IMR-90 (cell line): ENCODE measurements at places on chromosomes 12 and 14.

GRCh38 chr12:52907092-52907810 lies 2.4 kb upstream of the KRT8 start:
- no peak for DNase-seq

DNA sequence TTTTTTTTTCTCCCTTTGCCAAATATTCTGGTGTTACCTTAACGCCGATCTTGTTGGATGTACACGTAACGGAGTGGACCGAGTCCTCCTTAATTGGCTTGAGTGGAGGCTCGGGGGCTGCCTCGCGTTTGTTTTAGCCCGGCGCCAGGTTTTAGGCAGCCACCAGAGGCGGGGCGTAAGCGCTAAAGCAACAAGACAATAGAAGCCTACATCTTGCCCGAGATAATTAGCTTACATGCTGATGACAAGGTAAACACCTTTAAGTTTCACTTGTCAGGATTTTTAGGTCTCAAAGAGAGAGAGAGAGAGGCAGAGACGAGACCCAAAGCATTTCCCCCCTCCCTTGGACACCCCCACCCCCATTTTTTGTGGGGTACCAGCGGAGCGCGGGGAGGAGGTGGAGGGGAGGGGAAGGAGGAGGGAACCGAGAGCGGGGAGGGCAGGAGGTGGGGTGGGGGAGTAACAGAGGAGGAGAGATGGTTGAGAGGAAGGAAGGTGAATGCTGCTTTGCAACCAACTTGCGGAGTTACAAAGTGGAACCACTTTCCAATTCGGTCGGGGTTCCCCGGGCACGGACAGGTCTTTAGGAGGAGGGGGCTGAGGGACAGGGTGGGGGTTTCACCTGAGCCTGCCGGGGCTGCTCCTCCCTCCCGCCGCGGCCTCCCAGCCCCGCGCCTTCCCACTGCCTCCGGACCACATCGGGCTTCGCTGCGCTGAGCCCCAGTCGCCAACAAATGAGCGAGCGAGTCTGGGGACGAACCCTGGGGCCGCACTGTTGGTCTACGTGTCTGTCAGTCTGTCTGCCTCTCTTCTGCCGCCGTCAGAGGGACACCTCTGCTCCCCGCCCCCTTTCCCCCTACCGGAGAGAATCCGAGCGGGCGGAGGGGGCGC lies at the start of gene NKX2-1:
Gene NKX2-1, minus strand, starts transcription at position 802 of the 891 bp plus-strand sequence. Its CDS starts 103 bp downstream, at position 699.
- DNase-seq: no peak

DNA sequence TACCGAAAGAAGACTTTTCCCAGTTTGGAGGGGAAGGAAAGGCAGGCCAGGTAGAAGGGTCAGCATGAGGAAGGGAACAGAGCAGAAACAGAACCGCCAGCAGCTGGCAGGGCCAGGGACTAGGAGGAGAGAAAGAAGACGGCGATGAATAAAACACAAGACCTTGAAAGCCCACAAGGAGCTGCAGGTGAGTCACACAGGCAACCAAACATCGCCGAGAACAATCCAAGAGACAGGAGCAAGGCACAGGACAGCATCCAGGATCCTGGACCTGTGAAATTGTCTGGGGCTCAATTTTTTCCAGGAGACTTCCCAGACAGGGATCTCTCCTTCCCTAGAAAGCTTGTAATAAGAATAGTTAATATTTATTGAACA lies 47.3 kb downstream of the NUAK1 start:
- no peak for DNase-seq

- no peak for DNase-seq
Measured at GRCh38 chr12:62361048-62361447, 100.8 kb downstream of the USP15 start.

DNA sequence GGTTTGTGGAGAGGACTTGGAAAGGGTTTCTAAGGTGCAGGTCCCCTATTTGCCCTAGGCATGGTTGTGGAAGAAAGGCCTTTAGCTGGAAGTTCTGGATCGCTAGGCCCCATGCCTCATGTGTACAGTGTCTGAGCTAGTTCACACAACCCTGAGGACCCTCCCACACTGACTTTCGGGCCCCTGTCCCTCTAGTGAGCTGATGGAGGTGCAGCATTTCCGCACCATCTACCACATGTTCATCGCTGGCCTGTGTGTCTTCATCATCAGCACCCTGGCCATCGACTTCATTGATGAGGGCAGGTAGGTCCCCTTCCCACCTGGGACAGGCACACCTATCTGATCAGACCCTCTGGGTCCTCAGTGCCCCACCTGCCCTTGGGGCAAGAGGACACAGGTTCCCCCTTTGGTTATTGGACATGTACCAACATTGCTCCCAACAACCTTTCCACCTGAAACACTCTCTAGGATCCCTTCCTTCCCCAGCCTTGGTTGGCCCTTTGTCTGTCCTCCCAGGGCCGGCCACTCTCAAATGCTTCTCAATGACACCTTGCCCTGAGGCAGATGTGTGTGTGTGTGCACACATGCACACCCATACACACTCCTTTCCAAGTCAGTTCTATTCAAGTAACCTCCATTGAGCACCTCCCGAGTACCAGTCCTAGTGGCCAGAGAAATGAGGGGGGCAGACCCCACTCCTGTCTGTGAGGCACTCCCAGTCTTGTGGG lies 2.6 kb downstream of the SOAT2 start:
- no peak for DNase-seq

DNA sequence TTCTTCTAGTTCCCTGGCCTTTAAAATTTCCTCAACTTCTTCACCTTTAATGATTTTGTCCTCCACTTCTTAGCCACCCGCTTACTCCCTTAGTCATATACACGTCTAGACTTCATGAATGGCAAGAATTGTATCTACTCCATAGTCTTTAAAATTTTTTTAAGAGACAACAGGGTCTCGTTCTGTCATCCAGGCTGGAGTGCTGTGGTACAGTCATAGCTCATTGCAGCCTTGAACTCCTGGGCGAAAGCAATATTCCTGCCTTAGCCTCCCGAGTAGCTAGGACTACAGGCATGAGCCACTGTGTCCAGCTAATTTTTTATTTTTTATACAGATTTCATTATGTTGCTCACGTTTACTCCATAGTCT lies 47.9 kb downstream of the BBS10 start:
- DNase-seq: no peak

- DNase-seq: no peak
Measured at GRCh38 chr12:112868459-112869041, 38.2 kb upstream of the OAS1 start.

- DNase-seq: peak; percentile 27
Measured at GRCh38 chr12:42326541-42327226, 717 bp downstream of the PPHLN1 start.

GRCh38 chr12:8493084-8493483 lies 20.2 kb upstream of the CLEC4D start:
- DNase-seq: no peak

GRCh38 chr12:68294251-68294650 lies 37.9 kb downstream of the MDM1 start:
- DNase-seq: no peak

GRCh38 chr12:111440152-111440551 lies 34.4 kb downstream of the SH2B3 start:
- DNase-seq: no peak

DNA sequence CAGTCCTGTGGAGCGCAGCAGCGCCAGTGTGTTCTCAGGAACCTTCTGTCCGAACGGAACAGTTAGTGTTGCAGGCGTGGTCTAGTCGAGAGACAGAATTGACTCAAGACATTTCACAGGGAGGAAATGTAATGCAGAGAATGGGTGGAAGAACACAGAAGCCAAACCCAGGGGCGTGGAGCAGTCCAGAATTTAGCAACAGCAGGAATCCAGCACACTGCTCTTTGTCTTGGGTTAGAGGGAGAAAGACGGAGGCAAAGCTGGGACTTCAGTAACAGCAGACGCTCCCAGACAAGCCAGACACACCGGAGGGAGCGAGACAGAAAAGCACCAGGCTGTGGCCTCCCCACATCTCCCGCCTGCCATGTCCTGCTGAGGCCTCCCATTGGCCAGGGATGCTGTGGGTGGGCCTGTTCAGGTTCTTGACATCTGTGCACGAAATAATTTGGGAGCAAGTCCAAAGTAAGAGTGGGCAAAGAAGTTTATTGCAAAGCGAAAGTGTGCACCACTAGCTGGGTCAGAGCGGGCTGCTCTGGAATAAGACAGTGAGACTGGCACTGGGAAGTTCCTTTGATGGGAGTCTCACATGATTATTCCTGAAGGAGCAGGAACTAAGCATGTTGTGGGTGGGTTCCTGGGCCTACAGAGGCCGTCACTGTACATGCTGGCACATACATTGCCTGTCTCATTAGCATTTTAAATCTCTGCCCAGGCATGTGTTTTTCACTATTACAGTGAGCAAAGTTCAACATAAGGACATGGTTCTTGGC lies 339.3 kb upstream of the SFSWAP start:
- DNase-seq: no peak

DNA sequence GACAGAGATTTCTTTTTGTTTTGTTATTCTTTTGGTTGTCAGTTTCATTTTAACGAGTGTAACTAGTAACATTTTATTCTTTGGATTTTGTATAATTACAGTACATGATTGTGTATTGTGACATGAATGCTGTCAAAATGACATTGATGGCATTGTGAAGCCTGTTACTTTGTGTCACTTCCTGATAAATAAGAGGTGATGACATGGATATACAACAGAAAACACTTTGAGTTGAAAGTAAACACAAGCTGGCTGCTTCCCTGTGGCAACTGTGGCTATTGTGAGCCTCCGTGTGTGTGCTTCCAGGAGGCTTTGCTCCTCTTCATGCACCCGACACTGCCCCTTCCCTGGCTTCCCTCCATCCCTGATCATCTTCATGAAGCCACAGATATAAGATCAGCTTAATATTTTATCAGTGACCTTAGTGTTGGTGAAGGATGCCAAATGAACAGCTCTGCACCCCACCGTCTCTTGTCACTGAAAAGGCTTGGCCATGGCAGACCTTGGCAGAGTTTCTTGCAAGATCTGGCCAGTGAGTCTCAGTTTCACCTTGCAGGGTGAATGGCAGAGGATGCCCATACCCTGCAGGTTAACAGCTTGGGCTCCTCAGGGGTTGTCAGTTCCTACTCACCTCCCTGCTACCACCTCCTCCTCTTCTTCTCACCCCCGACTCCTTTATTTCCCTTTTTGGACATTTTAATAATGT lies 191.9 kb downstream of the EPS8 start:
- no peak for DNase-seq

DNA sequence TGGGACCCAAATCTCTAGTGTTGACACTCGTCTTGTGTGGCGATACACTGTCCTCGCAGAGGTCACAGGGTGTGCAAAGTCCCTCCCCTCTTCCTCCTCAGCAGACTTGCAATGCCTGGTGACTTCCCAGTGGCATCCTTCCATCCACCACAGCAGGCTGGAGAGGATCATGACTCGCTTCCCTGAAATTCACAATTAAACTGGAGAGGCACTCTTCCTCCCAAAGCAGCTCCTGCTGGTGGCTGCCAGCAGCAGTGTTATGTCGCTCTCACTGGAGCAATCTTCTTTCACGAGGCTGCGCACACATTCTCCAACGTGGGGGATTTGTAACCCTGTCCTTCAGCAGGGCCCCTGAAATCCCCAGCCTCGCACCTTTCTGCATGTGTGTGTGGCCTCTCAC lies 145.2 kb upstream of the TMCC3 start:
- DNase-seq: peak; percentile 53

DNA sequence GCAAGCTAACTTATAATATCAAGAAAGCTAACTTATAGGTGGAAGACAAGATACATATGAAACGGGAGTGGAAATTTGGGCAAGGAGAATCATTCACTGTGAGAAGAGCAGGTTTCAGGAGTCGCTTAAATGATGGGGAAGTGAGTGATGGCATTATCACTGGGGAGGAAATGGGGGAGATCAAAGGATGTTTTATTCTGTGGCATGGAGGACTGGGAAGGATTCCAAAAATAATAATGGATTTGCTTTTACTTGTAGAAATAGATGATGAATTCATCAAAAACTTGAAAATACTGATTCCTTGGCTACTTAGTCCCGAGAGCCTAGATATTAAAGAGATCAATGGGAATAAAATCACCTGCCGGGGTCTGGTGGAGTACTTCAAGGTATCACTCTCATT lies 47.8 kb downstream of the SAV1 start:
- peak; percentile 37 for DNase-seq
